ENCODE measurements at places on chromosomes 5 and 9. TPM values are rescaled to one million over a fixed set of nuclear protein-coding genes. Genes with fewer than 3 reads are reported as not detected.
A peak's percentile ranks its signal among the peaks of the same experiment; 100 is the strongest.

DNA sequence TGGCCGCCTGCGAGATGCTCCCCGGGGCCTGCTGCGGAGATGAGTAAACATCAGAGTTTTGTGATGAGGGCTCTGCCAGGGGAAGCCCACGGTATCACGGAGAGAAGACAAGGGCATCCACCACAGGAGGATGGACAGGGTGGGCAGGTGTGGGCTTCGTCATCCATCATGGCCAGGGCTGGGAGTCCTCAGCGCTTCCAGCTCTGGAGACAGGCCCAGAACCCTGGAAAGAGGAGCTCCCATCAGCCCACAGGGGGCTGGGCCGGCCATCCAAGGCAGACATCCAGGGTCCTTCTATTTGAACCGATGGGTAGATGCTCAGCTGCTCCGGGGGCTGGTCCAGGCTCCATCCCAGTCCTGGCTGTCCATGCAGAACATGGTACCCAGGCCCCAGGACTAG, 22.1 kb upstream of the FCN1 start:
- no peaks in the 10 kb centered on the region for H3K36me3 ChIP-seq
- H3K27me3 ChIP-seq, result peaks cover 40% of the 10 kb centered on the region
- DNase-seq, result no peak

The NRARP gene
- total RNA-seq, result 1.2 TPM

The PCDHGA5 gene
- 1.8 TPM for total RNA-seq

GRCh38 chr5:44943647-44944046, 134.9 kb downstream of the MRPS30 start:
- H3K36me3 ChIP-seq, result no peaks in the 10 kb centered on the region
- H3K27ac ChIP-seq, result no peak overlapping the region
- no peaks in the 10 kb centered on the region for H3K4me1 ChIP-seq
- H3K4me3 ChIP-seq, result no peak overlapping the region
- DNase-seq, result no peak

The SCGB3A2 gene
- not detected for total RNA-seq

DNA sequence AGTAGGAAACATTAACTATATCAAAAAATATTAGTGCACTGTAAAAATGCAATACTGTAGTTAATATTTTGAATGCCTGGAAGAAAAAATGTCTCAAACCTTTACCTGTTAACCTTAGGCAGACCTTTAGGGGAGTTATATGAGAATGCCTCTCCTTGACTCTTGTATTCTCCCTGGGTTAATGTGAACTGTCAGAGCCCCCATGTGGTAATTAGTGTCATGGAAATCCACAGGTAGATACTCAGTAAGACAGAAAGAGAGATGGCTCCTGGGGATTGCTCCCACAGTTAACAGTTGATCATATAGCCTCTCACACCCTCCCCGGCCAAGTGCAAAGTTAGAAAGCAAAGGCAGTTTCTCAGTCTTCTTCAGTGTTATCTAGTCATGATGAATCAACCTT, 742.8 kb downstream of the NR2F1-AS1 start:
- DNase-seq, result no peak
- H3K27me3 ChIP-seq, result no peaks in the 10 kb centered on the region
- no peaks in the 10 kb centered on the region for H3K36me3 ChIP-seq
- no peaks in the 10 kb centered on the region for H3K4me1 ChIP-seq
- no peak overlapping the region for H3K4me3 ChIP-seq
- no peak overlapping the region for H3K27ac ChIP-seq

The ENC1 gene
- total RNA-seq, result 31.3 TPM

DNA sequence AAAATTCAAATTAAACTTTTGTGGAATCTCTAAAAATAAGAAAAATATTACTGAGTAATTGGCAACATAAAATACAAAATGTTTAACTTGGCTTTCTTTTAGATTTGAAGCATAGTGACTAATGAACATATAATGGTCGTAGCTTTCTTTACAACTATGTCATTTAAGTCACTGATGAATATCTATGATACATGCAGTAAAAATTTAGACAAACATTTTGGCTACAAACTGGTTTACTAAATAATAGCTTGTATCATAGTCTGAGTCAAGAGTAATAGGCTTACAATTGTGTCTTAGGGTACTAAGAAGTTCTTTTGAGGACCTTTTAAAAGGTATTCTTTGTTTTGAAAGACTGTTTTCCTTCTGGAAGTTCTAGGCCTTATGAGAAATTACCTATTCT, 2.0 kb upstream of the APC start:
- H3K27ac ChIP-seq, result no peak overlapping the region
- H3K4me3 ChIP-seq, result no peak overlapping the region
- H3K27me3 ChIP-seq, result no peaks in the 10 kb centered on the region
- peak; percentile 46 for DNase-seq

- no peaks in the 10 kb centered on the region for H3K36me3 ChIP-seq
- H3K4me3 ChIP-seq, result peak within 1 kb of the TSS; percentile 51
- H3K4me1 ChIP-seq, result peaks cover 28% of the 10 kb centered on the region
- no peaks in the 10 kb centered on the region for H3K27me3 ChIP-seq
- H3K27ac ChIP-seq, result no peak within 1 kb of the TSS
- peak; percentile 78 for DNase-seq
Observed at GRCh38 chr5:76818844-76819831, at the start of gene F2RL1. Gene F2RL1, plus strand, starts transcription at chr5:76819030. Its CDS starts 153 bp downstream, at chr5:76819183.

DNA sequence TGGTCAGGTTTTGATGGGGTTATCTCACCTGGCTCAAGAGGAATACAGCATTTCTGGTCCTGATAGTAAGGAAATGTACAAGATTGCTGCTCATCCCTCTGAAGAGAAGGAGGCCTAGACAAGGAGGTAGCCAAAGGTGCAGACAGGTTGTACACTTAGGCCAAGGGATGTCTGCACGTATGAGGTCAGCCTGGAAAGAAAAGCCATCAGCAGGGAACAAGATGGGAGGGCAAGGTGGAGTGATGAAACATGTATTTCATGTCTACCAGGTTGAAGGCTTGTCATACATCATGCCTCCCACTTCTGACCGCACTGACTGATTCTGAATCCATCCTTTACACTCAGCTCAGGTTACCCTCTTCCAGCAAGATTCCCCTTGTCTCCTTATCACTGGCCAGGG, 296.8 kb upstream of the VLDLR start:
- H3K27me3 ChIP-seq, result no peaks in the 10 kb centered on the region
- no peak overlapping the region for H3K27ac ChIP-seq
- H3K36me3 ChIP-seq, result no peaks in the 10 kb centered on the region
- no peak for DNase-seq

- no peak overlapping the region for H3K27ac ChIP-seq
- no peaks in the 10 kb centered on the region for H3K36me3 ChIP-seq
- no peaks in the 10 kb centered on the region for H3K4me1 ChIP-seq
- H3K4me3 ChIP-seq, result no peak overlapping the region
Observed at GRCh38 chr5:141040093-141040770, 10.9 kb upstream of the PCDHB1 start.

- H3K4me3 ChIP-seq, result no peak overlapping the region
- H3K27me3 ChIP-seq, result no peaks in the 10 kb centered on the region
- no peaks in the 10 kb centered on the region for H3K36me3 ChIP-seq
- no peak for DNase-seq
Observed at GRCh38 chr5:173501271-173501670, 115.2 kb downstream of the BOD1 start.

The LHX2 gene
- total RNA-seq, result 0.18 TPM

GRCh38 chr5:23991406-23991805, 484.0 kb downstream of the PRDM9 start:
- no peak for DNase-seq
- no peak overlapping the region for H3K4me3 ChIP-seq

GRCh38 chr9:129221979-129222635, 44.0 kb upstream of the IER5L start:
- H3K4me1 ChIP-seq, result no peaks in the 10 kb centered on the region
- no peak overlapping the region for H3K27ac ChIP-seq
- no peaks in the 10 kb centered on the region for H3K27me3 ChIP-seq
- DNase-seq, result no peak
- H3K36me3 ChIP-seq, result no peaks in the 10 kb centered on the region

GRCh38 chr5:7657153-7657552, 193.8 kb downstream of the CFAP90 start:
- no peaks in the 10 kb centered on the region for H3K27me3 ChIP-seq
- DNase-seq, result no peak
- no peak overlapping the region for H3K4me3 ChIP-seq
- H3K27ac ChIP-seq, result no peak overlapping the region
- no peaks in the 10 kb centered on the region for H3K4me1 ChIP-seq
- H3K36me3 ChIP-seq, result no peaks in the 10 kb centered on the region

DNA sequence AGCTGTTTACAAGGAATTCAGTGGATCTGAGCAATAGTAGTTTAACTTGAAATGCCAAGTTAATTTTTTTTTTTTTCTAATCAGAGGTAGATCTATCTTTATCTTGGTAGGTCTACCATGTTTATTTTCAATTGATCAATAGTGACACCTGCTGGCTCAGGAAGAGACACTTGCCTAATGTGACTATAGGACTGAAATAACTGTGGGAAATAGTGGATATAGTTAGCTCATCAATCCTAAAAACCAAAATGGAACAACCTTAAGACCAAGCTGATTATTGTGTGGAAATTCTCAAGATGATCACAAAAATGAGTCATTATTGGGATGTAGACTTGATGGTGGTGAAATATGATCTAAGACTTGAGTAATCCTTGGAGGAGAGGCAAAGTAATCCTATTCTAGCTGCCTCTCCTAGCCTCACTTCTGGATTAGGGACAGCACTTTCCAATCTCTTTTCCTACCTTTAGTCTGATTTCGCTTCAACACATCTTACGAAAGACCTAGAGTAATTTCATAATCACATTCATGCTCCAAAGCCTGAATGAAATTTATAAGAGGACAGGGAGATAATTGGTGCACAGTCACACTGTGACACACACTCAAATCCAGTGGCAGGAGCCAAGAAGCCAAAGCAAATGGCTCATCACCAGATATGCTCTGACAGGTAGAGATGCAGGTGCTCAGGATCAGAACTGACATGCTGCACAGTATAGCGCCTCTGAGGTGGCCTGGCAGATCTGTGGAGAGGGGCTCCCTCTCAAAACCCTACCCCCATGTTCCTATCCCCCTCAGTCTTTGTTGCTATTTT, 156.3 kb downstream of the HMHB1 start:
- H3K4me3 ChIP-seq, result no peak overlapping the region
- no peak overlapping the region for H3K27ac ChIP-seq
- no peaks in the 10 kb centered on the region for H3K27me3 ChIP-seq
- DNase-seq, result no peak
- H3K4me1 ChIP-seq, result peaks cover 11% of the 10 kb centered on the region

The TLX3 gene
- not detected for total RNA-seq

The TNFSF15 gene
- total RNA-seq, result not detected

DNA sequence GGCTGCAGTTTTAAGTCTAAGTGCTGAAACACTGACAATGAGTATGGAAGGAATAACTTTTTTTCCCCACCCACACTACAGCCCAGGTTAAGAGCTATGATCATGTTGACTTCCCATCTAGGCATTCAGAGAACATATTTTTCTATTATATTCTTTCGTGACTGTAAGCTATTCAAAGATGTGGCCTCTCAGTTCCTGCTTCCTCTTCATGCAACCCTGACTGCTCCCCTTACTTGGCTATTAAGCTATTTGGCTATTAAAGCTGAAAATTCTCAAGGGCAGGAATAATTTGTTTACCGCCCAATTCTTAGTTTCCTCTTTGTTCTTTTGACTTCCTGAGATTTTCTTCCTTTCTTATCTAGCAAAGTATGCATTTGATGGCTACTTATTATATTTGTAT, 18.6 kb upstream of the ALDH1A1 start:
- H3K4me3 ChIP-seq, result no peak overlapping the region
- H3K4me1 ChIP-seq, result no peaks in the 10 kb centered on the region

The TLE1 gene
- total RNA-seq, result 11.3 TPM

- H3K27me3 ChIP-seq, result no peaks in the 10 kb centered on the region
- no peak overlapping the region for H3K27ac ChIP-seq
Observed at GRCh38 chr9:117028103-117028858, 341.2 kb downstream of the TRIM32 start.

DNA sequence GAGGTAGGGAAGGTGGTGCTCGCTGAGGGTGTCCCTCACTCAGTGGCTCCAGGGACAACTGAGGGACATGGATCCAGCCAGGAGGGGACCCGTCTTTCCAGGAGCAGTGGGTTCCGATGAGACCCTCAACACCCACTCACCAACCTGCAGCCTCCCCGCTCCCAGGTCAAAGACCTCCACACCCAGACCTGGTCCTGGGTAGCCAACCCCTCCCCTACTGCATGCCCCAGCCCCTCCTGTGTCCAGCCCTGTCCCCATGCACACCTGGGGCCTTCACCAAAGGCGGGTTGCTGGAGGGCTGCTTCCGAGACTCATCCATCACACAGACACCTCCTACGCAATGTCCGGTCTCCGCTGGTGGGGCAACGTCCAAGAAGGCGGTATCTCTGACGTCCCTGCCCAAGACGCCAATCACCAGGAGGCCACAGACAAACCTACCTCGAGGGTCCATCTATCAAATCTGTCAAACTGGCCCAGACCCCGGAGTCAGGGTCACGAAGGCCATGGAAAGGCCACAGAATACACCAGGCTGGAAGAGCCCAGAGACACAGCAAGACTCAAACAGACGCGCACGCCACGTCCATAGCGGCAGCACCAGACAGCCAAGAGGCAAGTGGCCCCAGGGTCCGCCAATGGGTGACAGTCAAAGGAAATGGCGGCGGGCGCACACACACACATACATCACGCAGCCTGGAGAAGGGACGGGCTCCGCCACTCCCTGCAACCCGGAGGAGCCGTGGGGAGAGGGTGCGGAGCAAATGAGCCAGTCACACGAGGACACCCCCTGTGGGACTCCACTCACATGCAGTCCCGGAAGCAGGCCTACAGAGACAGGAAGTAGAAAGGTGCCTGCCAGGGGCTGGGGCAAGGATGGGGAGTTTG, 10.8 kb downstream of the NACC2 start:
- DNase-seq, result no peak
- no peaks in the 10 kb centered on the region for H3K27me3 ChIP-seq
- no peak overlapping the region for H3K4me3 ChIP-seq
- H3K4me1 ChIP-seq, result no peaks in the 10 kb centered on the region

- no peaks in the 10 kb centered on the region for H3K4me1 ChIP-seq
- no peaks in the 10 kb centered on the region for H3K36me3 ChIP-seq
- H3K27me3 ChIP-seq, result no peaks in the 10 kb centered on the region
- DNase-seq, result no peak
- no peak overlapping the region for H3K27ac ChIP-seq
- no peak overlapping the region for H3K4me3 ChIP-seq
Observed at GRCh38 chr9:15714746-15715145, 161.9 kb downstream of the CCDC171 start.

DNA sequence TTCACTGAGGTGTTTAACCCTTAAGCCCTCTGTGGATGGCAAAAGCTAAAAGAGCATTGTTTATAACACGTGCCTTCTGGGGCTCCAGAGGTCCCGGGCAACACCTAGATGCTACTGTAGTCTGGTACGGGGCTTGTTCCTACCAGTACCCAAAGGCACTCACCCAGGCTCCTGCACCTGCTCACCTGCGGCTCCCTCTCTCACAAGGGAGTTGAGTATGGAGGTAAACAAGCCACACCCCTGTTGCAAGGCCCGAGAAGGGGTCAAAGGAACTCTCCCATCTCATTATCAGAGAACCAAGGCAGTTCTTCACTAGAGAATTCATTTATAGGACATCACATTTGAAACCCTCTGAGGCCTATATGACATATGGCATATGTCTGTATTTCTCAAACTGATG, 53.4 kb upstream of the IL6ST start:
- H3K27ac ChIP-seq, result no peak overlapping the region
- no peaks in the 10 kb centered on the region for H3K27me3 ChIP-seq
- no peaks in the 10 kb centered on the region for H3K36me3 ChIP-seq
- no peak for DNase-seq
- H3K4me3 ChIP-seq, result no peak overlapping the region

- no peak for DNase-seq
- no peaks in the 10 kb centered on the region for H3K36me3 ChIP-seq
- H3K27me3 ChIP-seq, result no peaks in the 10 kb centered on the region
- H3K4me1 ChIP-seq, result no peaks in the 10 kb centered on the region
- no peak overlapping the region for H3K4me3 ChIP-seq
Observed at GRCh38 chr5:104016646-104017045, 454.1 kb upstream of the NUDT12 start.

The FBLL1 gene
- total RNA-seq, result 4.6 TPM

GRCh38 chr5:143775258-143775657, 36.7 kb upstream of the HMHB1 start:
- H3K4me3 ChIP-seq, result no peak overlapping the region
- H3K4me1 ChIP-seq, result peaks cover 20% of the 10 kb centered on the region
- H3K27ac ChIP-seq, result peak overlapping the region; percentile 18

The IFNK gene
- total RNA-seq, result not detected

Measured in SJSA1 (cell line).